ENCODE measurements at places on chromosomes 6 and 20. TPM values are rescaled to one million over a fixed set of nuclear protein-coding genes. Genes with fewer than 3 reads are reported as not detected.

Gene RUNX2
- total RNA-seq, result 1.2 TPM

Gene HLA-G
- total RNA-seq, result not detected

Gene BTN1A1
- not detected for total RNA-seq

Gene ZSCAN23
- 1.5 TPM for total RNA-seq

Gene CLPSL2
- not detected for total RNA-seq

Gene HLA-DRB1
- total RNA-seq, result 51.9 TPM

Gene RIPOR3
- 15.8 TPM for total RNA-seq

Gene EFCAB8
- not detected for total RNA-seq

Gene PAX1
- not detected for total RNA-seq

Gene PNPLA1
- total RNA-seq, result 0.33 TPM

Gene LRFN2
- total RNA-seq, result not detected

Gene BNIP5
- not detected for total RNA-seq

Gene LINC00237
- total RNA-seq, result not detected

Gene PPP1R3G
- total RNA-seq, result 7.8 TPM

Gene TRDN
- total RNA-seq, result not detected

Gene PPP1R10
- 30.8 TPM for total RNA-seq

Gene EBF4
- 30.3 TPM for total RNA-seq

Gene SSTR4
- not detected for total RNA-seq

Gene NHLRC1
- 1.0 TPM for total RNA-seq

Gene COL21A1
- total RNA-seq, result 8.4 TPM

Gene SEMG1
- not detected for total RNA-seq

Gene TNFRSF6B
- total RNA-seq, result 5.0 TPM

Gene SLC44A4
- total RNA-seq, result 0.80 TPM

Gene TSPYL4
- 14.4 TPM for total RNA-seq

Gene GJA10
- total RNA-seq, result not detected

Gene CPNE1
- total RNA-seq, result 23.0 TPM

Gene MEI4
- total RNA-seq, result 0.17 TPM

Gene FNDC1
- total RNA-seq, result 1.2 TPM

Gene ADGB
- total RNA-seq, result not detected

Gene CDSN
- not detected for total RNA-seq

Gene PSORS1C1
- 1.2 TPM for total RNA-seq

Gene PAK5
- total RNA-seq, result 0.06 TPM

Gene GSTA4
- 17.1 TPM for total RNA-seq

Gene C6orf58
- not detected for total RNA-seq

Gene PDE7B
- total RNA-seq, result 3.4 TPM

Gene SIRPD
- total RNA-seq, result not detected

Gene GTSF1L
- total RNA-seq, result not detected

Gene ZSCAN31
- 39.1 TPM for total RNA-seq

Gene TP53RK
- 22.0 TPM for total RNA-seq

Gene LRRC1
- 13.0 TPM for total RNA-seq

Gene OLIG3
- total RNA-seq, result 0.32 TPM

Gene SLC17A9
- total RNA-seq, result 2.5 TPM

Gene TRIM27
- 36.9 TPM for total RNA-seq

Gene PLCG1
- 119 TPM for total RNA-seq

Gene ECT2L
- total RNA-seq, result 0.17 TPM

Gene FAM184A
- total RNA-seq, result 8.0 TPM

Gene C6orf15
- not detected for total RNA-seq

Gene SLC26A8
- not detected for total RNA-seq

Gene GMPR
- 32.8 TPM for total RNA-seq
